ENCODE measurements at places on chromosomes 16 and 17.

- no peak for DNase-seq
These were observed 52.5 kb upstream of the ALDH3A1 start for GRCh38 chr17:19800571-19800970.

- no peak for DNase-seq
These were observed 198.9 kb downstream of the ZFHX3 start for GRCh38 chr16:72848759-72849664.

GRCh38 chr17:39750131-39751015, 12.6 kb downstream of the GRB7 start:
- no peak for DNase-seq

DNA sequence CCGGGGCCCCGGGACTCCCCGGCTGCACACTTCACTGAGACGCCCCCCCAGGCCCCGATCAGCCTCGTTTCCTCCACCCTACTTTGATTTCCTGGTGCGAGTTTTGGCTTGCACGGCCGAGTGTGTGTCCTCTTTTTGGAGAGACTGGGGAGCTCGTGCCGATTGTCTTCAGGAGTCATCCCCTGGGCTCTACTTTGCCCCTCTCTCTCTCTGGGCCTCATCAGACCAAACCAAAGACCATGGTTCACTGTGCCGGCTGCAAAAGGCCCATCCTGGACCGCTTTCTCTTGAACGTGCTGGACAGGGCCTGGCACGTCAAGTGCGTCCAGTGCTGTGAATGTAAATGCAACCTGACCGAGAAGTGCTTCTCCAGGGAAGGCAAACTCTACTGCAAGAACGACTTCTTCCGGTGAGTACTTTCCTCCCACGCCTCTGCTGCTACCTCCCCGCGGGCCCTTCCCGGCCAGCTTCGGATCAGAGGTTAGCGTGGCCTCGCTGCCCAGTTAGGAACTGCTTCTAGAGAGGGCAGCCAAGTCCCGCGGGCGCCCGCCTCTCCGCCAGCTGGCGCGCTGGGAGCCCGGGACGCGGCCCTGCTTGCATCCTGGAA, 787 bp downstream of the LHX1 start:
- DNase-seq = no peak

GRCh38 chr16:1066584-1067172, 5.9 kb upstream of the SSTR5 start:
- no peak for DNase-seq

- DNase-seq = no peak
These were observed 24.8 kb upstream of the MRPS23 start for GRCh38 chr17:57874434-57875289.

DNA sequence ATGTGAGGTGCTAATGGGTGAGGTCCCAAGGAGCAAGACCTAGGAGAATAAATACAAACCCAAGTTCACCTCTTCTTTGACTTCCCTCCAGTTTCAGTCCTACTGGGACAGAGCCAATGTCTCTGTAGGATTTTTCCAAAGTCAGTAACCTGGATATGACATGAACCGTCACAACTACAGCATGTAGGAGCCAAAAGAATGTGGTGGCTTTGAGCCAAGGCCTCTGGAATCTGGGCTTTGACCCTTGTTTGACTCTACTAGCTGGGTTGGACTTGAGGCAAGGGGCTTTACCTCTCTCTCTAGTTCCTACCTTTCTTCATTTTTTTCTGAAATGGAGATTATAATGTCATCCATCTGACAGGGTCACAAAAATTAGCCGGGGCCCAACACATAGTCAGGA, 91.4 kb downstream of the CACNG3 start:
- DNase-seq = no peak

DNA sequence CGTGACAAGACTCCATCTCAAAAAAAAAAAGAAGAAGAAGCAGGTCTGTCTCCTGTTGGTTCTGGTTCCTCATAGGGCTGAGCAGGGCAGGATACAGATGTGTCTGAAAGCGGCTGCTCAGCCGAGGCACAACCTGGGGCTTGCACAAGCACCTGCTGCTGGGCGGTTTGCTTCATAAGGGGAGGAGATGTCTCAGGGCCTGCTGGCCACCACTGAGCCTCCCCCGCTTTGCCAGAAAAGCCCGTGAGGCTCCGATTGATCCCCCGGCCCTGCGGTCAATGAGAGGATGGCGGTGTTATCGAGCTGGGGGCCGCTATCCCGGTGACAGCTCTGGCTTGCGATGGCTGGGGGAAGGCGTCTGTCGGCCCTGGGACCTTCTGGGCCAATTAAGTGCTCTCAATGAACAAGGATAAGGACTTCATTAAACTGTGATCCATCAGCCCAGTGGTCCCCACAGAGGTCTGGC, 162.0 kb downstream of the SDK2 start:
- DNase-seq = no peak

DNA sequence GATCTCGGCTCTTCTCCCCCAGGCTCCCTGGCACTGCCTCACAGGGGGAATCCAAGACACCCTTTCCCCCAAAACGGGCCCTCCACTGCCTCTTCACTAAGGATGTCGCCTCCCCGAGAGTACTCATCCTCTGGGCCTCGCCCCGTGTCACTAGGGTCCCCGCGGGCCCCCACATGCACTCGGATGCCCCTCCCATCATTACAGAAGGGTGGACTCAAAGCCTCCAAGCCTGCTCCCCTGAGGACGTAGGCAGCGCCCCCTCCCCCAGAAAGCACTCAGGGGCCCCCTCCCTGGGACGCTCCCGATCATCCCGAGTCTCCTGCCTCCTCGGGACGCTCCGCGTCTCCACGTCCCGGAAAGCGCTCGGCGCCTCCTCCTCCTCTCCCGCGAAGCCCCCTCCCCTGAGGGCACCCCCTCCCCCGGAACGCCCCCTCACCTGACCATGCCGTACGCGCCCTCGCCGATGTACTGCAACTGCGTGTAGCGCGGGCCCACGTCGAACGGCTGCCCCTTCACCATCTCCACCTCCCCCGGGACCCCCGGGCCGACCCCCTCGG, 338 bp downstream of the MAPK3 start:
- DNase-seq = no peak

DNA sequence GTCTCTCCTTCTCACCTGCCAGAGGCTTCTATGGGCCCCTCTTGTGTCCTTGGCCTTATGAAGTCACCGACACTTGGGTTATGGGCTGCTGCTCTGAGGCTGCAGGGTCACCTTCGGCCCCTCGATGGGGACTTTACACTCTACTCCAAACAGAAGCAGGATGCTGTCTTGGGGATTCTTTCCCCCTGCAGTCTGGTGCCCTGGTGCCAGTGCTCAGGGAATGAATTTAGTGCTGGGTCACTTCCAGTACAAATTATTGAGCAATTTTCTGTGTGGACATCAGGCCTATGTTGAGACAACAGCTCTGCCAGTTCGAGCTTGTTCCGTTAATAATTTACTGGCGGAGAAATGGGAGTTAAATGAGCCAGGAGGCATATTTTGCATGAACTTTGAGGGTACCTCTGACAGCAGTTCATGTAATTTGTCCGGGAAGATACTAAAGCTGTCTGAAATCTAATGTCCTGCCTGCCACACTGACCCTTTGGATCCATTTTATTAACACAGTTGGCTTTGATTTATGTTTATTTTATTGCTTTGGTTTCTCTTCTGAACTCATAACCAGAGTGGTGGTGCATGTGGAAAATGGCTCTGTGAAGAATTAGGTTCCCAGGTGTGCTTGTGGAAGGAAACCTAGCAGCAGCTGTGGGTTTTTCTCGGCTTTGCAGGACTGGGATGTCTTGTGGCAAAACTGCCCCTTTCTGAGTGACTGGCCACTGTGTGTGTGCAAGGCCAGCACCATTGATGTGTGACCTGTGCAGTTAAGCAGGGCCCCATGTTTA, 34.1 kb upstream of the DHX8 start:
- DNase-seq = no peak

DNA sequence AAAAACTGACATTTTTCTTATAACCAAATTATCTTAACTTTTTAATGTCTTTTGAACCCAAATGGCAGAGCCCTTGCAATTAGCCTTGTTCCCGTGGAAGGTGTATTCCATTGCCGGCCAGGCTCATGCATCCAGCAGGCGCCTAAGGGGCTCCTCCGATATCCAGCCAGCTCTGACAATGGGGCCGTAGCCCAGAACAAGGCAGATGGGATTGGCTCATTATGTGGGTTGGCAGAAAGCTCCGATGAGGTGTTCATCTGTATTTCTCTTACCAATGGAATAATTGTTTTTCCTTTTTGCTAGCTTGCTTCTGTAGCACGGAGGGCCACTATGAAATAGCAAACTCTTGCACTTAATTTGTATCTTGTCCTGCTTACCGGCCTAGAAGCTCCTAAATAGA, 208.2 kb upstream of the CHMP6 start:
- DNase-seq = no peak

GRCh38 chr16:72220875-72221629, 49.1 kb upstream of the PMFBP1 start:
- DNase-seq = no peak

DNA sequence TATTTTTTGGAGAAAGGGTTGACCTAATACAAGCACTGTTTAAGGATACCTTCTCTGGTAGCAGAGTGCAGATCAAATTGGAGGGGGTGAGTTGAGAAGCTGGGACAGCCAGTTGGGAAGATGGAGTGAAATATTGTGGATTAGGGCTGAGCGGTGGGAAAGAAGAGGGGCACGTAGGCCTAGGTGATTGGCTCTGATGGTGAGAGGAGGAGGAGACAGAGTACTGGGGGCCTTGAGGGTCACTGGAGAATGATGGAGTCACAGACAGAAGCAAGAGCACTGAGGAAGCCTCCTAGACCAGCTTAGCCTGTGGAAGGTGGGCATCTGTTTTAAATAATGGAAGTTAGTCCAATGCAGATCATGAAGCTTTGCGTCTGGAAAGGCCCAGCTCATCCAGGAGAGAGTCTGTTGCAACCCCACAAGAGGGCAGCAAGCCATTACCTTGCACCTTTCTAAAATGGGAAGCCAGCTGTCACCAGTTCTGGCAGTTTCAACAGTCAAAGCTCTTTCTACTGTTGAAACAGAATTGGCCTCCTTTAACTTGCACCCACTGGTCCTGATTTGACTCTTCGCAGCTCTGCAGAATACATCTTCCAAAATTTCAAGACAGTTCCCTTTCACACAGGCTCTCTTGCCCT, 11.8 kb downstream of the SLC9A5 start:
- no peak for DNase-seq

GRCh38 chr17:49887744-49888360, 40.0 kb upstream of the TAC4 start:
- DNase-seq = no peak

- DNase-seq = no peak
These were observed 7.7 kb upstream of the TMEM92 start for GRCh38 chr17:50266384-50267073.

DNA sequence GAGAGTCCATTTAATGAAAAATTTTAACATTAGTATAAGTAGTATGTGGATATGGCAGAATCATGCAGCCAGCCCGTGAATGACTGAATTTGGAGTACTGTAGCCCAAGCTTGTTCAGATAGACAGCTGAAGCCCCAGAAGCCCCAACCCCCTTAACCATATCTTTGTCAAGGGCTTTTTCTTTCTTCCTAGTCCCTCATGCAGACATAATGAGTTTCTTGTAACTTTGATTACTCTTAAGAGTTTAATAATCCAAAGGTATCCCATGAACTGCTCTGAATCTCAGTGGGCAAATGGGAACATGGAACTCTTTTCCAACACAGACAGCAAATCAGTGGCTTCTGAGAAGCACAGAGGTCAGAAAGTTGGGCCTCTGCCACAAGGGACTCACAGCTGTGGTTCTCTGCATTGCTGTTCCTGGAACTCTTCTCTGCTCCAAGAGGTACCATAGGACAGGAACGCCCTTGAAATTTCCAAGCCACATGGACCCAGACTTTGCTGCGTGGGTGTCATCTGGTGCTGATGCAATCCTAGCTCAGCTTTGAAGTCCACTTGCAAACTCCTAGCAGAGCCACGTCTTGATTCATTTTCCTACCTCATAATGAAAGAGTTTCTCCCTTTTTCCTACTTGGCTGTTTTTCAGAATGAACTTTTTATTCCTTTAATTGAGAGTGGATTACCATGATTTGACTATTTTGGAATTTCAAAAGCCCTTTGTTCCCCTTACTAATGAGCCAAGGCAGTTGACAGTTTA, 18.1 kb downstream of the LYRM1 start:
- no peak for DNase-seq

GRCh38 chr16:54921206-54921824, 9.3 kb upstream of the IRX5 start:
- DNase-seq = peak; percentile 61

DNA sequence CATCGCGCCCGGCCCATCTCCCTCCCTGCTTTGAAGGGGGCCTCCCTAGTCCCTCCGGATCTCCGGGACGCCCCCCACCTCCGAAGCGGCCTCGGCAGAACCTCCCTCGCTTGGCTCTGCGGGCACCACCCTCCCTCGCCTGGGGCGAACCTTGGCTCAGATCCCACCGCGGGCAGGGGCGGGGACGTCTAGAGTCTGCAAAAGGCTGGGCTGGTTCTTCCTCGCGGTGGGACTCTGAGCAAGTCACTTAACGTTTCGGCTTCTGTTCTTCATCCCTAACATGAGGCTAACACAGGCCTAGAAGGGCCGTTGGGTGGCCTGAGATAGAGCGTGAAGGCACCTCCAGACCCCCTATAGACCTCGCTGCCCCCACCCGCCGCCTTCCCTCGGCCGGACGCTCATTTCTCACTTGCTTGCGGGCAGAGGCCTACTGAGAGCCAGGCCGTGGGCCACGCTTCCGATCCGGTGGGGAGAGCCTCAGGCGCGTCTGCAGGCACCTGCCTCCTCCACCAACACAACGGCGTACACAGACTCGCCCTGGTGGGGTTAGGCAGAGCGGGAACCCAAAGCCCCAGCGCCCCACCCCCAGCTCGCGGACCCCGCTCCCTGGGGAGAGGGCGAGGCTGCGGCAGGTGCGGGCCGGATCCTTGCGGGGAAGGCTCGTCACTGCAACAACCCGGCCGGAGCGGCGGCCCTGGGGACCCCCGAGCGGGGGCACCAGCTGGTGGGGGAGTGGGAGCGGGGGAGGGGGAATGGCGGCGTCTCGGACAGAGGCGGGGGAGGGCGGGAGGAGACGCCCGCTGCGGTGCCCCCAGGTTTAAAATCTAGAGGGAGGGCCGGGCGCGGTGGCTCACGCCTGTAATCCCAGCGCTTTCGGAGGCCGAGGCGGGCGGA, 5.4 kb downstream of the MYO1C start:
- no peak for DNase-seq

DNA sequence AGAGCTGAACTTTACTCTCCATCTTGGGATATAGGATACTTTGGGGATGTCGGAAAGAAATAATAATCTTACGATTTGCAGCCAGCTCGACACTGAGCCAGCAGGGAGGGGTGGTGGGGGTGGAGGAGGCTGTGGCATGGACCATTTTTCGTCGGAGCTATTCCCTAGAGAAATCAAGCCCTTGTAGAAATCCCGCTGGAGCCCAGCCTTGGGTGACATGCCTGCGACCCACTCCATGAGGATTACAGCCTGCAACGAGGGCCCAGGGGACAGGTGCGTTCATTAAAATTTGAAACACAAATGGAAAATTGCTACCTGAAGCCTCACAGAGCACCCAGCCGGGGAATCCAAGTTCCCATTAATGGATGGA, 82.8 kb upstream of the GSE1 start:
- DNase-seq = no peak

DNA sequence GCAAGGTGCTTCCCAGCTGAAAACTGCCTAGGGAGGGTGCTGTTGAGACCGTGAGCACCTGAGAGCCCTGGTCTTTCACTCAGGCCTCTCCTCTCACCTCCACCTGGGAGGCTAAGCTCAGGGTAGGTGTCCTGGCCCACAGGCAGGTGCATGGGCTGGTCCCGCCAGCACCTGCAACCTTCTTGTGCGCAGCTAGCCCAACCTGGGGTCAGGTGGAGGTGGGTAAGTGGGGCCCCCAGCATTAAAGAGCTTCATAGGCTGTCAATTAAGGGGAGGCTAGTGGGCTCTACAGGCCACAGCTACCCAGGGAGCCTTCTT, 8.7 kb downstream of the ADCY7 start:
- DNase-seq = no peak

Data from NCI-H187 treated with DMSO at 0.1 percent for 48 hours (cell line).